Spinal cord (tissue), 10 donors: ENCODE measurements at places on chromosomes 13 and 19. TPM values are rescaled to one million over a fixed set of nuclear protein-coding genes. Genes with fewer than 3 reads are reported as not detected.

The LRRC4B gene
- 55.2 TPM for total RNA-seq

The ZNF497 gene
- total RNA-seq, result 3.7 TPM

The NKG7 gene
- total RNA-seq, result 0.44 TPM

The SUGT1 gene
- total RNA-seq, result 62.7 TPM

The KL gene
- 2.9 TPM for total RNA-seq
